ENCODE measurements at places on chromosomes 5 and 9. TPM values are rescaled to one million over a fixed set of nuclear protein-coding genes. Genes with fewer than 3 reads are reported as not detected.
A peak's percentile ranks its signal among the peaks of the same experiment; 100 is the strongest.

DNA sequence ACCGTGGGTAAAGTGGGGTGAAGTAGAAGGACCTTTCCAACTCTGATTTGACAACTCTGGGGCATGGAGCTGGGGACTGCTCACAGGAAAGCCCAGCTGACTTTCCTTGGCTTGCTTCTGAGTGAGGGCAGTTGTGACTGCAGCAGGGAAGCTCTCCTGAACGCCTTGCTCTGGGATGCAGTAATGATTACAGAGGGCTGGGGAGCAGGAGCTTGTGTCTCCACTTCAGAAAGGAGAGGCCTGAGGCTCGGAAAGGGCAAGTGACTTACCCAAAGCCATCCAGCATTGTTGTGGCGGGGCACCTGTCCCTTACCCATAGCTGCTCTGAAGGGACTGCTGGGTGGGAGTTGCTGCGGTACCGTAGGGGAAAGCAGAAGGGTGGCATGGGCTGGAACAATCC lies 41.2 kb downstream of the GSN start:
- DNase-seq, result no peak

- DNase-seq, result no peak
Measured at GRCh38 chr5:173452119-173452905, 124.1 kb upstream of the STC2 start.

The POU4F3 gene
- not detected for total RNA-seq

GRCh38 chr9:82457891-82458290 lies 469.3 kb downstream of the SPATA31D1 start:
- DNase-seq, result no peak

- DNase-seq, result no peak
Measured at GRCh38 chr9:130189840-130190239, 17.6 kb downstream of the NCS1 start.

GRCh38 chr9:35945341-35946018 lies 12.5 kb downstream of the OR2S2 start:
- peak; percentile 92 for DNase-seq

Measured in Right ventricle myocardium inferior (tissue), 1 donor.